CD4-positive, CD25-positive, alpha-beta regulatory T cell (primary cell): ENCODE measurements at places on chromosomes 3 and 15.

GRCh38 chr3:52277972-52278509 lies 408 bp downstream of the WDR82 start:
- no peak for DNase-seq

- no peak for DNase-seq
These were observed 45.4 kb downstream of the COMMD2 start for GRCh38 chr3:149706905-149707304.

GRCh38 chr15:57085267-57085666 lies 166.8 kb downstream of the TCF12 start:
- DNase-seq = no peak

- DNase-seq = no peak
These were observed 8.4 kb downstream of the PIGB start for GRCh38 chr15:55327387-55327786.

DNA sequence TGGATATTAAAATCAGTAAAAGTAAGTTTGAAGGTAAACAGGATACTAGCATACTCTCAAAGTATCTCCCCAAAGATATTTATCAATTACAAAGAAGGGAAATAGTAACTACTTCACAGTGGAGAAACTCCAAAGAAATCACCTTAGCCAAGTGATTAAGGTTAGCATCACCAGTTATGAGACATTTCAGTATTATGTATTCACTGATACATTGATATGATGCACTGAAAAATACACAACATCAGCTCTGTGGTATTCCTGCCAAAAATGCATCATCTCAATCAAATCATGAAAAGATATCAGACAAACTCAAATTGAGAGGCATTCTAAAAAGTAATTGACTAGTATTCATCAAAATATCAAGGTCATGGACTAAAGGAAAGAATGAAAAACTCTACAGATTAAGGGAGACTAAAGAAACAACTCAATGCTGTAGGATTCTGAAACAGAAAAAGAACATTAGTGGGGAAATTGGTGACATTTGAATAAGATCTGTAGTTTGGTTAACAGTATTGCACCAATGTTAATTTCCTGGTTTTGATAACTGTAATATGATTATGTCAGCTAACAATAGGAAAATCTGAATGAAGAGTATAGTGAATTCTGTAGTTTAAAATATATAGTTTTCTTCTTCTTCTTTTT lies 215.4 kb downstream of the UACA start:
- DNase-seq = no peak

GRCh38 chr3:170863816-170864215 lies 6.2 kb downstream of the RPL22L1 start:
- no peak for DNase-seq

DNA sequence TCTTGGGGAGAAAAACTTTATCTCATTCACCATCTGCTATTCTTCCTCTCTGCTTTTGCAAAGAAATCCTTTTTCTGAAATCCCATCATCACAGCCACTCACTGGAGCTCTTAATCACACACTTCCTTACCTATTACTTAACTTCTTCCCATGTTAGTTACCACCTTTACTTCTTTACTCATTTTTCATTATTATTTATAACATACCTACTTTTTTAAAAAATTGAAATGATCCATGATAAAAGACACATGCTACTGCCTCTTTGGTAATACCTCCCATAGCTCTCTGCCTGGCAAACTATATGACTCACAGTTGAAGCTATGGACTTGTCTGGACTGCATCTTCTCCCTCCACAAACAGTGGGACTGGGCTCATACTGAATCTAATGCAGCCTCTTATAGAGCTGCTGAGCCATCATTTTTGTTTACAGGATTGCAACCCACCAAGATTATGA lies 150.3 kb downstream of the TNIK start:
- no peak for DNase-seq

DNA sequence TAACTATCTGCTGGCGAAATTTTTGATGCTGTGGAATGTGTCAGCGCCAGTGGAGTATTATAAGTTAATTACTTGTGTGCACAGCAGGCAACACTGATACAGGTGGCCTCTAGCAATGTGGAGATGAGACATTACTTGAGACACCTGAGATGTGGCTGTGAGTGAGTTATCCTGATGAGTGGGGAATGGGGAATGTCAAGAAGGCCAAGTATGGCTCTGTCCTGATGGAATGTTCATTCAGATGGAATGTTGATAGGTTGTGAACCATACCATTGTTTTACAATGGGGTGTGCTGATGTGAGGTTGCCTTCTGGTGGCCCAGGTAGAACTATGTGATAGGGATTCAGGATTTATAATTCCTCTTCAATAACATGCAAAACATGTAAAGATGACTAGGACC lies 404.8 kb downstream of the PTPRG start:
- DNase-seq = no peak

GRCh38 chr15:56371495-56372147 lies 6.4 kb downstream of the TEX9 start:
- DNase-seq = peak; percentile 1

DNA sequence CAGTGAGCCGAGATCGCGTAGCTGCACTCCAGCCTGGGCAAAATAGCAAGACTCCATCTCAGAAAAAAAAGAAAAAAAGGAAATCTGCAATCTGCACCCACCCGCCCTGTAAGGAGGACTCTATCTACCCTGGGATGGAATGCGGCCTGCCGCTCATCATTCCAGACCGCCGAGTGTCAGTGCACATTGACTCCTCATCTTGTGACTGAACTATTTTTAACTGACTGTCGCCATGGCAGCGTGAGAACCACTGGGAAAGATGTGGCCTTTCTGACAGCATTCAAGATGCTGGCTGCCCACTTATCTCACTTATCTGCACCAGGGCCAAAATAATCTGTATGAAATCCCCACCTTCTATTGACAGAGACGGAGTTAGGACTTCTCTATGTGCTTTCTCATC lies 38.8 kb upstream of the ANKRD34C start:
- DNase-seq = no peak

DNA sequence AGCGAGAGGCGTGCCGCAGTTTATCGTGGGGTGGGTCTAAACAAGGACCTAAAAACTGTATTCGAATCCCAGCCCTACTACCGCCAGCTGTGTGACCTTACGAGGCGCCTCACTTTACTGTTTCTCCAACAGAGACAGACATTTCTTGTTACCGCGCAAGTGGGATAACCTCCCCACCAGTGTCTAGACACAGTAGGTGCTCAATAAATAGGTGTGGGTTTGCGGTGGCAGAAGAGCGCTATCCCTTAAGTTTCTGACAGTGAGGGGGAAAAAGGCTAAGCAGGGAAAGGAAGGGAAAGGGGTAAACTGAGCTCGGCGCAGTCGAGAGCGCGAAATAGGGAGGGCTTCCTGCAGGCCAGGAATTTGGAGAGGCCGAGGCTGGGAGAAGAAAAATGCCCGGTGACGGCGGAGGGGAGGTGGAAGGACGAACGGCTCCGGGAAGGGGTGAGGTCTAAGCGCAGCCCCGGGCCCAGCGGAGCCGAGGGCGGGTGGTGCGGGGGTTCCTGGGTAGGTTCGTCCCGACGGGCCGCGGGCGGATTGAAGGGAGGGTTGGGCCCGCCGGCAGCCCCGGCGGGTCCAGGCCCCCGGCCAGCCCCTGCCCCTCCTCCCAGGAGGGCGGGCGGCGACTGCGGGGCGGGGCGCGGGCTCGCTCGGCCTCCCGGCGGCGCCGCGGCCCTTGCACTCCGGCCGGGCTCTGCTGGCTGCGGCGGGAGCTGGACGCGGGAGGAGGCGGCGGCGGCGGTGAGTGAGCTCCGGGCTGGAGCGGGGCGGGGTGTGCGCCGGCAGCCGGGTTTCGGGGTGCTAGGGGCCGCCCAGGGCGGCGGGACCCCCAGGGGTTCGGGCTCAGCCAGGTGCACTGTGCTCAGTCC lies at the start of gene CGNL1:
Gene CGNL1 (plus strand): TSS at position 679 of the 869 bp plus-strand sequence. CDS start 61,495 bp downstream, outside the sequence.
- no peak for DNase-seq

DNA sequence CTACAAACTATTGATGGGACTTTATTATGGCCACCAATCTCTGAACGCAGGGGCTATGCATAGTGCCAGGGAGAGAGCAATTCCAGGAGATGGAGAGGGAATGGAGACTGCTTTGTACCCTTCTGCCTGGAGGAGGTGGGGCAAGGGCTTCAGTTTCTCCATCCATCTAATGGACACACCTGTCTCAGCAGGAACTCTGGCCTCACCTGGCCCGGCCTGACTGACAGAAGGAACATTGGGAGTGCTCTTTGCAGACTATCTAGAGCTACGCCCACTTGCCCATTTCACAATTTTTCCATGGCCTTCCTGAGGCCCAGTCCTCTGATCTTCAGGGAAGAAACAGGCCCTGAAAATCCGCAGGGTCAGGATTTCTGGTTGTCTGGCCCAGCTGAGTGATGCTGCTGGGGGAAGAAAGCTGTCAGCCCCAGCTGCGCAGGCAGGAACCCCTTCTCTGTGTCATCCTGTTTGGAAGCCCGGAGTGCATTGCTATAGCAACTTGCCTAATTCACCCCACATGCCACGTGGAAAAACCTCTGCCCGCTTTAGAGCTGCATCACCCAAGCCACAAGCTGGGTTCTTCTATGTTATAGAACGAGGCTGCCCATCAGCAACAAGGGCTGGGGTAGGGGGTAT lies 6.4 kb downstream of the ITGA11 start:
- no peak for DNase-seq

GRCh38 chr3:60504827-60505457 lies 746.3 kb downstream of the FHIT start:
- no peak for DNase-seq

DNA sequence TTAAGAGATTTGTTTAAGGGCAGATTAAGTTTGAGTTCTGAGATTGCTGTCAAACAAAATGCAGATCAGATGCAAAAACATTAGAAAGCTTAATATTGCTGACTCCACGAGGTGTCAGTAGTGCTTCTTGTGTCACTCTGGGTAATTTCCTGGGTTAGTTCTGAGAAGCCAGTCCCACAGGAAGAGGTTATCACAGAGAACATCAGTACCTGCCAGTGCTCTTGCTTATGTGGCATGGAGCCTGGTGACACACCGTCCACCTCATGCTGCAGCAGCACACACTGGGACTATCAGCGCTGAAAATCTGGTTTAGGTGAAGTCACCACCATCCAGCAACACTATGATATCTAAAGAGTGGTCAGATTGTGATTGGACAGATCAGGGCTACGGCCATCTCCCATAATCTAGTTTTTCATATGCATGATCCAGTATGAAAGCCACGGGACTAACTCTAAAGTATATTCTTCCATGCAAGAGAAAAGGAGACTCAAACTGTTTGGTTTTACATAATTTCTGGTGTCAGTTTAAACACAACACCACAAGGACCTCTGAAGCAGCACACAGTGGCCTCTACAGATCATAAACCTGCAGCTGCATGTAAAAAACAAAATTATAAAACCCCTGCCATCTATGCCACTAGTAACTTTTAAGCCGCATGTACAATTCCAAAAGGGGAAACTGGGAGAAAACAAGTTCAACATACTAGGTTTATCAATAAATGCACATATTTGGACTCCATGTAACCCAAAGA lies 36.1 kb upstream of the MYO5C start:
- peak; percentile 71 for DNase-seq

- DNase-seq = no peak
These were observed 88.6 kb downstream of the NR1I2 start for GRCh38 chr3:119870512-119870911.

GRCh38 chr3:64306745-64307144 lies 81.5 kb upstream of the PRICKLE2 start:
- no peak for DNase-seq

GRCh38 chr3:99927671-99928457 lies 110.2 kb downstream of the CMSS1 start:
- no peak for DNase-seq

- no peak for DNase-seq
These were observed 2.1 kb upstream of the GABRA5 start for GRCh38 chr15:26864664-26865191.

- no peak for DNase-seq
These were observed 38.6 kb downstream of the LYZL4 start for GRCh38 chr3:42371776-42372175.

DNA sequence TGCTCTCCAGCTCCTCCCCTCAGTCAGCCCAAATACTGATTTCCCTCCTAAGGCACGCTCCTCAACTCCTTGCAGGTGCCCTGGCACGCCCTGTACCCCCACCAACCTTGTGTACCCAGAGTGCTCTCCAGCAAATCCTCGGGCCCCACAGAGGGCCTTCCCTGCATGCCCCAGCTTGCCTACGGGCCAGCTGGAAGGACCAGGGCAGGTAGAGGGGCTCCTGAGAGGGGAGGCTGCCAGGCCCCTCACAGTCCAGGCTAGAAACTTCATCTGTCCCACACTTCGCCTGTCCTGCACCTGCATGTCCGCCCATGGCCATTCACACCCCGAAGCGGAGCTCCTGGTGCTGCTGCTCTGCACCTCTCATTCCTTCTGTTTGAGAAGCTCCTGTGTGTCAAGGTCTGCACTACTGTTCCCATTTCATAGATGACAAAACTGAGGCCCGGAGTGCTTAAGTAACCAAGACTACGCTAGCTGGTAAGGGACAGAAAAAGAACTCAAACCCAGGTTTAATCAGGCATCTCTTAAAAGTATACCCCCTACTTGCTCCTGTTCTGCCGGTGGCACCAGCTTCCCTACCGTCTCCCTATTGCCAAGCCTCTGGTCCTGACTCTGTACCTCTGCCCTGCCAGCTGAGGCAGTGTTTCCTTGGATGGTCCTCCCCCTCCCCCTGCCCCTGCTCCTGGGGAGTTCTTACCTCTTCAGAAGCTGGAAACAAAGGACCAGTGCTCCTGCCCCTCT lies 35.6 kb downstream of the ZXDC start:
- no peak for DNase-seq

- peak; percentile 26 for DNase-seq
These were observed 148.1 kb downstream of the KLHL25 start for GRCh38 chr15:85646538-85647091.

DNA sequence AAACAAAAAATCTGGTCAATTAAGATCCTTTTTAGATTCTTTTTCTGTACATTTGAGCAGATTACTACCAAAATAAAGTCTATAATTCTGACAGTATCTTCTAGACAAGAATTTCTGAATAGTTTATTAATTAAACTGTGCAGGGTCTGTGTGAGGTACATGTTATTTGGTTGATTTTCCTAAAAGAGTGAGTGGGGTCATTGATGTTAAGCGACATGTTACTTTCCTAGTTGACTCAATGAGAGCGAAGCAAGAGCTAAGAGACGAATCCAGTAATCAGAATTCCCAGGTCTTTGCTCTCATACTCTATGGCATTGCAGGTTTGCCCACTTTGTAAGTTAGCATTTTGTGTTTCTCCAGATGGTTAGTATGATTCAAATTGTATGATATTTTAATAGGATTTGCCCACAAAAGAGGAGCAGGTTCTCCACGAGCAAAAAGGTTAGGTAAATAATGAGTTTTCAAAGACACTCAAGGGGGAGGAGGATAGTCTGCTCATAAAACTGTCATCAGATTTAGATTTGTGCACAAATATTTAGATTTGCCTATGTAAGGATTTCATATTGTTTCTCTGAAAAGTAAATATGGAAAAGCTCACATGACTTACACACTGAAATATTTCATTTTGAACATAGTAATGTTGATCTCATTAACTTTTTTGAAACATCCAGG lies 217.2 kb upstream of the CGNL1 start:
- DNase-seq = no peak

DNA sequence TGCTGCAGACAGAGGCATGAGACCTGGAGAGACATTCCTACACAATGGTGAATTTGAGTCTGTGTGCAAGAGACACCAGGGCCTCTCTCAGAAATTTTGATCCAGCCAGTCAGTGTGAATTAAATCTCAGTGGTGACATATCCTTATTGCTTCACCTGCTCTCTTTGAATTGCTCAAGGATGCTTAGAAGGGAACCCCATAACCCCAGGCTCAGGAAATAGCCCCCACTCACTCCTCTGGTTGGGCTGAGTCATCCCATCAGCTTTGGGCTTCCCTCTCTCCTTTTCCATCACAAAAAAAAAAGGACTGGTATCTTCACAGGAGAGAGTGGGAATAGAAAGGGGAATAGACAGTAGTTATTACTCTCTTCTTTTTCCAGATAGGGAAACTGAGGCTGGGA lies 33.0 kb upstream of the LARS2 start:
- no peak for DNase-seq

GRCh38 chr3:124486324-124486723 lies 243.9 kb upstream of the UMPS start:
- no peak for DNase-seq
